ENCODE measurements at places on chromosomes 2 and 18. TPM values are rescaled to one million over a fixed set of nuclear protein-coding genes. Genes with fewer than 3 reads are reported as not detected.

Gene TOGARAM2
- polyA plus RNA-seq: 2.4 TPM

Gene CKAP2L
- 0.56 TPM for polyA plus RNA-seq

Gene MEP1B
- not detected for polyA plus RNA-seq

Gene SLC11A1
- 0.74 TPM for polyA plus RNA-seq

Gene KRTCAP3
- polyA plus RNA-seq: 2.0 TPM

Gene VAPA
- polyA plus RNA-seq: 275 TPM

Gene ASIC4
- polyA plus RNA-seq: not detected

Gene FTCDNL1
- 0.28 TPM for polyA plus RNA-seq

Gene FHL2
- polyA plus RNA-seq: 0.76 TPM

Gene ANKRD30B
- polyA plus RNA-seq: not detected

Gene GLI2
- not detected for polyA plus RNA-seq

Gene MATN3
- not detected for polyA plus RNA-seq

Gene POTEC
- not detected for polyA plus RNA-seq

Gene PROKR1
- polyA plus RNA-seq: not detected

Gene FAM124B
- 1.6 TPM for polyA plus RNA-seq

Gene ASAP2
- polyA plus RNA-seq: not detected

Gene KCNF1
- polyA plus RNA-seq: not detected

Gene STRADB
- polyA plus RNA-seq: 34.4 TPM

Gene IL1F10
- polyA plus RNA-seq: not detected

Gene ATOH8
- not detected for polyA plus RNA-seq

Gene RBBP8
- 5.9 TPM for polyA plus RNA-seq

Gene CDH19
- not detected for polyA plus RNA-seq

Gene FZD7
- polyA plus RNA-seq: not detected

Gene DTNB
- 14.4 TPM for polyA plus RNA-seq

Gene UGT1A8
- not detected for polyA plus RNA-seq

Gene EGR4
- not detected for polyA plus RNA-seq

Gene FAM110C
- polyA plus RNA-seq: 1.8 TPM

Gene KIAA2012
- not detected for polyA plus RNA-seq

Gene CSRNP3
- polyA plus RNA-seq: not detected

Gene CD207
- not detected for polyA plus RNA-seq

Gene RNF152
- polyA plus RNA-seq: not detected

Gene IHH
- polyA plus RNA-seq: not detected

Gene UPP2
- polyA plus RNA-seq: not detected
